Left colon (tissue), 2 donors: ENCODE measurements at places on chromosomes 3 and 15.

DNA sequence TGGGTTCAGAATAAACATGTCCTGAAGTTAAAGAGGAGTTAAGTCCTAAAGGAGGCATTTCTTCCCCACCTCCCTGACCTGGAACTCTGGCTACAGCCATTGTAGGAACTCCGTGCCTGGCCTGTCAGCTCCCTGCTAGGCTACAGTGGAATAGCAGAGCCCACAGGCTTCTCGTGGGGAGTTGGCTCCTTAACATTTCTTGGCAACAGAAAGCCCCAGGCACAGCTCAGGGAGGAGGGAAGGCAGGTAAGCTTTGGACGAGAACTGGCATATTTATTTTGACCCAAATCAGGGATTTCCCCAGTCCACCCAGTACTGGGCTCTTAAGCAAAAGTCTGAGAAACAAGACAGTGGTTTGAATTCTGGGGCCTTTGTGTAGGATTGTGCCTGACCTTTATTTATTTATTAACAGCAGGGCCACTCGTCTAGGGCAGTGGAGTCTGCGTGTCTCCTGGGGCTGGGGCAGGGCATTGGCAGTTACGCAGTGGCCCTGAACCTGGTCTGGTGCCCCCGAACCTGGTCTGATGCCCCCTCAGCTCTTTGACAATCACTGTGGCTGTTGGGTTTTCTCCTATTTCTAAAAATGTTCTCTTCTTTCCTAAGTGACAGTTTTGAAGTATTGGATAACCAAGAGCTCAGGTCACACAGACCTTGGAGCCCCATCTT, 7.9 kb upstream of the ISG20 start:
- no peak for DNase-seq

GRCh38 chr15:78680431-78681075, 39.5 kb upstream of the CHRNB4 start:
- DNase-seq, result no peak

DNA sequence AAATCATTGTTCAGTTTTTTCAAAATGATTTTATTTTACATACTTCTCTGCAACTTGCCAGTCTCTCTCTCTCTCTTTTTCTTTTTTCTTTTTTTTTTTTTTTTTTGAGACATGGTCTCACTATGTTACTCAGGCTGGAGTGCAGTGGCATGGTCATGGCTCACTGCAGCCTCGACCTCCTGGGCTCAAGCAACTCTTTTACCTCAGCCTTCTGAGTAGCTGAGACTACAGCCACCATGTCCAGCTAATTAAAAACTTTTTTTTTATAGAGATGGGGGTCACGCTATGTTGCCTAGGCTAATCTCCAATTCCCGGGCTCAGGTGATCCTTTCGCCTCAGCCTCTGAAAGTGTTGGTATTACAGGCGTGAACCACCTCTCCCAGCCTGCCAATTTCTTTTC, 12.1 kb upstream of the ARID3B start:
- no peak for DNase-seq

DNA sequence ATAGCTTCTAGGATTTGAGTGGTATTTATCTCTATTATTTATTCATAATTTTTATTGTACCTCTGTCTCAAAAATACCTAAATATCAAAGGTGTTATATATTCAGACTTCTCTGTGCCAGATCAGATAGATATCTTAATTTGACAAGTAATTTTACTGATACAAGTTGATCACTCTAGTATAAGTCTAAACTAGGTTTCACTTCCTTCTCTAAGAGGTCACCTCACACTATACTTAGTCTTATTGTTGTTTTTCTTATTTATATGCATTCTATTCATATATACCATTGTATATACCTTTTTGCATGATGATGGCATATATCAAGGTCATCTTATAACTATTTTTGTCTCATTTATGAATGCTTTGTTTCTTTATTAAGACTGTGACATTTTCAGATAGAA, 26.4 kb upstream of the HGD start:
- no peak for DNase-seq

- DNase-seq, result no peak
These were observed 245.0 kb upstream of the RASGRP1 start for GRCh38 chr15:38809621-38810020.

- no peak for DNase-seq
These were observed 77.2 kb upstream of the AGBL1 start for GRCh38 chr15:86002444-86002843.

DNA sequence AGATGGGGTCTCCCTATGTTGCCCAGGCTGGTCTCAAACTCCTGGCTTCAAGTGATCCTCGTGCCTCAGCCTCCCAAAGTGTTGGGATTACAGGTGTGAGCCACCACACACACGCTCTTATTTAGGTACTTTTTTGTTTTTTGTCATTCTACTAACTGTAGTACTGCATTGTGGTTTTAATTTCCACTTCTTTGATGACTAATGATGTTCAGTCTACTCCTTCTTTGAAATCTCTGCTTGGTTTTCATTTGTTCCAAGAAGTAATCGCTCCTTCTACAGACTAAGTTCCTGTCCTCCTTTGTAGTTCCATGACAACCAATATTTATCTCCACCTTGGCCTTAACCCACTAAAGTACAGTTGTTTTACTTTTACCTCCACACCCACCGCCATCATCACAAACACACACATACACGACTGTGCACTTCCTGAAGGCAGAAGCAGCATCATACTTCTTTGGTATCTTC, 529 bp upstream of the DLEC1 start:
- DNase-seq, result no peak

- DNase-seq, result no peak
These were observed 326.5 kb upstream of the ZNF717 start for GRCh38 chr3:76111808-76112207.
